ENCODE measurements at places on chromosomes 3 and 15.

- no peak for DNase-seq
Measured at GRCh38 chr15:95091444-95091843, 860.1 kb downstream of the MCTP2 start.

DNA sequence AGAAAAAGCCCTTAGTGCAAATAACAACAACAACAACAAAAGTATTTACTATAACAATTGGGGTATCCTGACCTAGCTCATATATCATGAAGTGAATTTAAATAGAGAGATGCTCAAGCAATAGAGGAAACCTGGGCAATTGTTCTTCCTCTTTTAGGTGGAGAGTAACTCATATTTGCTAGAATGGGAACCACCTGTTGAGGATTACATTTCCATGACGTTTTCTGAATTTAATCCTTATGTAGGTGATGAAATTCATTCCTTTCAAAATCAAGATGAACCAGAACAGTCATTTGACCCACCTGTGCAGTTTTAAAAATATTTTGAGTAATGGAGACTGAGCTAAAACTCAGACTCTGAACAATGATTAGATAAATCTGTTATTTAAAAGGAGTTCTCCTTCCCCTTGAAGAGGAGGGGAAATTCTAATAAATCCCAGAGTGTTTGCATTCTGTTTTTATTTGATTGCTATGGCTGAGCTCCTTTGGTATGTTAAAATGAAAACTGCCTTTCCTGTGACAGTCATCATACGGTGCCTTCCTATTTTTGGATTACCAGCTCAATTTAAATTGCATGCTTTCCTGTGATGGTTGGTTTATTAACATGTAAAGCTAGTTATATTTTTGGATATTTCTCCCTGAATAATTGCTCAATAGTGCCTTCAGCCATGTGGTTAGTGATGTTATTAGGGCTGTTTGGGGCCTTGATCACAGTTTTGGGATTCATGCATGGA, 24.3 kb downstream of the VPS8 start:
- DNase-seq: no peak

DNA sequence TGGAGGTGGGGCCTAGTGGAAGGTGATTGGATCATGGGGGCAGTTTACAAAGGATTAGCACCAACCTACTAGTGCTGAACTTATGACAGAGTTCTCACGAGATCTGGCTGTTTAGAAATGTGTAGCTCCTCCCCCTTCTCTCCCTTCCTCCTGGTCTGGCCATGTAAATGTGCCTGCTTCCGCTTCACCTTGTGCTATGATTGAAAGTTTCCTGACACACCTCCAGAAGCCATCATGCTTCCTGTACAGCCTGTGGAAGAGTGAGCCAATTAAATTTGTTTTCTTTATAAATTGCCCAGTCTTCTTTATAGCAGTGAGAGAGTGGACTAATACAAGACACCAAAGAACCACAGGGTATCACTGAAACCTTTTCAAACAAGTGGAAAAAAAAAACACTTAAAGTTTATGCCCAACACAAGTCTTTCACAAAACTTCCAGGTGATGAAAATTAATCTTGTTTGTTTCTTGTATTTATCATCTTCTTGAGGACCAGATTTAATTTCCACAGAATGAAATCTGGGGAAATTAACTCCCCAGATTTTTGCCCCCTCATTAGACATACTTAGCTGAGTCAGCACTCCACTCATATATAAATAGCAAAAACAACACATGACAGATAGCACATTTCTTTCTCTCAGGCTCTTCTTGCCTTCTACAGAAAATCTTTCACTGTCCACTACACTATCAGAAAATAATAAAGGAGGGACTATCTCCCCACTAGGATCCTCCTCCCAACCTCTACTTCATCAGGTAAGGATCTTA, 847.2 kb downstream of the TUSC7 start:
- no peak for DNase-seq

- no peak for DNase-seq
Measured at GRCh38 chr3:176568189-176568588, 629.1 kb downstream of the TBL1XR1 start.

DNA sequence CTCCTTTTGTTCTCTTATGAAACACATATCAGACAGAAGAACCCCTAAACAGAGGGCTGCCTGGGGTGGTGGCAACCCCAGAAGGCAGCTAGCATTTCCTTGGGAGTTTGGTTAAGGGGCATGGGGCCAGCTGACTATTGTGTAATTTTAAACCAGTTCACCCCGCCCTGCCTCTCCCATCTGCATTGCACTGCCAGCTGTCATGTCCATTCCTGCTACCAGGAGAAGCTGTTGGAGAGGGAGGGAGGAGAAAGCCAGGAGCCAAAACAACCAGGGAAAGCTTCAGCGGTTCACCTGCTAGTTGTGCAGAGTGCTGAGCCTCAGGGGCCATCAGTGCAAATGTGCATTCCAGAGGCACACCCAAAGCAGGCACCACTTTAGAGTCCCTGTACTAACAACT, 47.6 kb upstream of the ATP1B3 start:
- DNase-seq: peak; percentile 42

All from SHP77 (cell line).